ENCODE measurements at places on chromosomes 12 and 14.

GRCh38 chr12:42568952-42569915 is 20.3 kb downstream of the PRICKLE1 start:
- peak; percentile 20 for DNase-seq

- no peak for DNase-seq
These were observed 19.9 kb downstream of the RAP1B start for GRCh38 chr12:68630598-68630997.

- no peak for DNase-seq
These were observed at the start of gene DCAF5 for GRCh38 chr14:69152902-69153151. Gene DCAF5 (minus strand): TSS chr14:69153119. CDS start chr14:69152978, 141 bp downstream.

GRCh38 chr14:37816135-37816534 is 220.7 kb downstream of the TTC6 start:
- DNase-seq, result no peak

- DNase-seq, result no peak
These were observed 9.1 kb upstream of the BLTP3B start for GRCh38 chr12:100151769-100152168.

DNA sequence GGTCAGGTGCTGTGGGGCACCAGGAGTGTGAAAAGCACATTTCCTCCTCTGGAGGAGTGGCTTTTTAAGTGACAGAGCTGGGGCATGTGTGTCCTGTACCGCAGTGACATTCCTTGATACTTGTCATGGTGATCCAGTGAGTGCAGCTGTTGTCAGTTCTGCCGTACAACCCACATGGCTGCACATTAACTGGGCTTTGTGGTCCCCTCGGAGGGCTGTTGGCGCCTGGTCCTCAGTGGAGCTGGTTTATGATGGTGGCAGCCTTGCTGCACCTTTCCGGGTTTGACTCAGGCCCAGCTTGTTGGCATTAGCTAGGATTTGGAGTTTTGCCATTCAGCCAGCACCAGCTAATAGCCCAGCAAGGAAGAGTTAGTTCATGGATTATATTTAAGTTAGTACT is 77.0 kb downstream of the SLC25A47 start:
- DNase-seq, result no peak

DNA sequence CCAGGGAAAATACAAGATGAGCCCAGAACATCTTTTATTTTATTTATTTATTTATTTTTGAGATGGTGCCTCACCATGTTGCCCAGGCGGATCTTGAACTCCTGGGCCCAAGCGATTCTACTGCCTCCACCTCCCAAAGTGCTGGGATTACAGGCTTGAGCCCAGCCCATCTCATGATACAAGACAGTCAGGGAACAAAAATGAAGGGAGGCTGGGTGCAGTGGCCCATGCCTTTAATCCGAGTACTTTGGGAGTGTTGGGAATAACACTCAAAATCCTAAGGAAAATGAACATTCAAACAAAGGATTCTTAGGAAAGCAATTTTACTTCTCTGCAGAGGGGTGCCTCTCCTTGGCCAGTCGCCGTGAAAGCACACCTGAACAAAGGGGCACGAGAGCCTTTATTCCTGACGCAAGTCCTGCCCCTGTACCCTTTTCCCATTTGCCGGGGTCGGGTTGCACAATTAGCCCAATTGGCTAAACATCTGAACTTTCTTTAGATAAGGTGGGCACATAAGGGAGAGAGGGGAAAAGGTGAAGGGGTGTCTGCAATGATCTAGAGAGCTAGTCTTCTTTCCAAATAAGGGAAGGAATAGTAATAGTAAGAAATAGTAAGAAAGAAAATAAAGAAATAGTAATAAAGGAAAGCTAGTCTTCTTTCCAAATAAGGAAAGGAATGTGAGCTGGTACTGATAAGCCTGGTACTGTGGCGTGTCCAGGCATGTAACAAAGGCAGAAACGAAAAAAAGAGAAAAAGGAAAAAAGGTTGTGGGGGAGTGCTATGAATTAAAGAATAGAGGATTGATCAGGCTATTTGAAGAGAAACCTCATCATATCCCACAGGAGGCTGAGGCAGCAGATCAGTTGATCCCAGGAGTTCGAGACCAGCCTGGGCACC is 13.4 kb downstream of the NCAPD2 start:
- no peak for DNase-seq

DNA sequence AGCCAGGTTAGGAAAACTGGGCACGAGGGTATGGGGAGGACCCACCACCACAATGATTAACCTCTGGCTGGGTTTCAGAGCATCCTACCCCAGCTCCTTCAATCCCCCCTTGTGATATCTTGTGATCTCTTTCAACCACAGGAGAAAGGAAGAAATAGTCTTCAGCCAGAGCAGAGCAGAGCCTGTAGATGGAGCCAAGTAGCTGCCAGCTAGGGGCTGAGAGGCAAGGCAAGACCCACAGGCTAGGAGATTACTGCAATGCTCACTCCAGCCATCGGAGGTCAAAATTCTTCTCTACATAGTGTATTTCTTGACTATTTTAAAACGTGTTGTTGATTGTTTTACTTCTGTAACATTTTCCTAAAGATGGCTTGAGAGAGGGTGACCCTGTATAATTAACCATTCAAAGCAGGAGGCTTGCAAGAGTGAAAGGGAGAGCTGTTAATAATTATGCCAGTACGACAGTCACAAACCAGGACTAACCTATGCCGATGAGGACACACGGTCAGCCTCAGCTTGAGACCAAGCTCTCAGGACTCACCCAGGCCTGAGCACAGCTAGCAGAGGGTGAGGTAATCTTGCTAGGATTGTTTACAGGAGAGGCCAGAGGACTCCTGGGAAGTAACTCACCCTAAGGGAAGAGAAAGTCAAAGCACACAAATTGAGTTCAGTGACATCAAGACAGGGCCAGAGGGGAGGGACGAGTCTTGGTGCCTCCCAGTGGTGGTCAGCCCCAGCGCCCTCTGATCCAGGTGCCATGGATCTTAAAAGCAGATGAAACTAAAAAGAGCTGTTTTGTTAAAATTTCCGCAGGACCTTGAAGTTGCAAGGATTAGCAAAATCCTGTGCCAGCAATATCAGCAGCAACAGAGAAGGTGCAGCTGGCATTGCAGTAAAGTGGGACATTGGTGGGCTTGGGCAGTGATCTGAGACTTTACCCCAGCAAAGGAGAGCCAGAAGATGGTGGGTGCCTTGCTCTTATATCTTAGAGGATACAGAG is 29.8 kb upstream of the CDKN3 start:
- DNase-seq, result peak; percentile 18

- no peak for DNase-seq
These were observed 91.8 kb upstream of the RIN3 start for GRCh38 chr14:92421751-92422150.

DNA sequence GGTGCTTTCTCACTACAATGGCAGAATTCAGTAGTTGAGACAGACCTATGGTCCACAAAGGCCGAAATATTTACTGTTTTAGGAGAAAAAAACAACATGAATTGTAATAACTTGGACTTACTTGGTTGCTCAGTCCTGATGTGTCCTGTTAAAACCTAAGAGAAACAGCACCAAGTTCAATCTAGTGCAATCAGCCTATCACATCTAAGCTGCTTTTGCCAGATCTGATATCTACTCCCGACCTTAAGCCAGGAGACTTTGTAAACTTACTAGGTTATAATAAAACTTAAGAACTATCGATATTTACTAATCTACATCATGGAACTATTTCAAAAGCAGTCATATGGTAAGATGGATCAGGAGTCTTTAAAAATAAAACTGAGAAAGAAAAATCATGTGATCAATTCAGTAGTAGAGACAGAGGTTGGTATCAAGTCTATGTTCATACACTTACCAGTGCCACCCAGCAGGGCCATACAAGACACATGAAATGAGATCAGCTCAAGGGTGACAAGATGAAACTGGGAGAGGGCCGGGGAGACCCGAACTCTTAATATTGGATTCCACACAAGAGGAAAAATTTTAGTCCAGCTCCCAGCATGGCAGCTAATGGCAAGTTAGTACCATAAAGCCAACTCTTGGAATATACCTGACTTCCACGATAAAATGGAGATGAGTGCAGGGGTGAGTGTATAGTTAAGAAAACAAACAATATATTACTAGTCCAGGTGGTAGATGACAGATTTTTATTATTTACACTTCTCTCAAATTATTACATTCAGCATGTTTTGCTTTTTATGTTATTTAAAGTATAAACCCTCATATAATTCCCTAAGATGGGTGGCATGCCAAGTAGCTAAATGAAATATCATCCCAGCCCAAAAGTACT is 27.5 kb downstream of the NUDT4 start:
- no peak for DNase-seq

- DNase-seq, result no peak
These were observed 477.1 kb downstream of the FSCB start for GRCh38 chr14:44029933-44030332.

GRCh38 chr14:104889375-104889757 is 24.3 kb downstream of the CEP170B start:
- DNase-seq, result no peak

- DNase-seq, result peak; percentile 78
These were observed at the start of gene PELI2 for GRCh38 chr14:56117765-56118610. Gene PELI2 (plus strand): TSS chr14:56118411. CDS start chr14:56118661, 250 bp downstream.

- no peak for DNase-seq
These were observed 6.3 kb upstream of the RIN3 start for GRCh38 chr14:92507174-92507768.

DNA sequence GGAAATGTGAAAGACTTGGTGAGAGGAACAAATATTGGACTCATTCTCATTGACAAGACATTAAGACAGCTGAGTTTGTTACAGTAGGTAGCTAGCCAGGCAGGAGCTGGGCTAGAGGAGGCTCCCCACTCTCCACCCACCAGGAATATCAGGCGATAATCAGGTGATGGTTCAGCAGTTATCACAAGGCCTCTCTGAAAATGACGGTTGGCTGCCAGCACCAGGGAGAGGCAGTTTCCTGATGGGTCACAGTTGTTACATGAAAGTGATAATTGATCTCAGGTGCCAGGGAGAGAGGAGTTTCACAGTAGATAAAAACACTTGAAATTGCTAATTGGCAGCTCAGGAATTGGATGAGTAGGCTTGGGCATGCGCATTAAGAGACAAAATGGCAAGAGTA is 116.5 kb downstream of the TMTC2 start:
- no peak for DNase-seq

DNA sequence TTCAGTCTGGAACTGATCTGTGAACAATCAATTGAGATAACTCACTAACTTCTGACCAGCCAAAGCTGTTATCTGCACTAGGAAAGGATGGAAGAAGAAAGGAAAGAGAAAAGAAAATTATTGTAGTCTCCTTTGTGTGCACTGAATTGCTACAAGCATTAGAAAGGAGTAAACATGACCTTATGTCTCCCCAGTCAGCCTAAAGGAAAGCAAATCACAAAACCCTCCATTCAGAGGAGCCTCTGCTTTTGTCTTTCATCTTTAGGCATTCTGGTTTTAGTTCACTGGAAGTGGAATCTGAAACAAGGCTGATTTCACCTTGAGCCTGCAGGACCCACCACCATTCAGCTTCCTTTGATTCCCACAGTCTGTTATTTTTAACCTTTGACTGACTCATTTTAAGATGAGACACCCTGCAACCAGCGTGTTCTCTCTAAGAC is 26.0 kb downstream of the TBX3 start:
- no peak for DNase-seq

DNA sequence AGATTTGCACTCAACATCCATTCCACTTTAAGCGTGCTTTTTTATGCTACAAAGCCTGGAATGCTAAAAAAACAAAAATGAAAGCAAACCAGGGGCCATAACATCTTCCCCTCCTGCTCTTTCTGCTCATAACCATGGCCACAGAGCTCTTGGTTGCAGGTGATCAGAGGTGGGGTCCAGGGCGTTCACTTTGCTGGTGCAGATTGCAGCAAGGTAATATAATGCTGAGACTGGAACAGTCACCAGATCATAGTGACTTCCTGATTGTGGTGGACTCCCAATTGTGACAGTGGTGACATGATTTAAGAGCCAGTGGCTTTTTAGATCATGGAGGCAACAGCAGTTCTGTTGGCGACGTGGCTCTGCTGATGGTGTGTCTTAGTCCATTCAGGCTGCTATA is 115.0 kb upstream of the CPM start:
- no peak for DNase-seq

DNA sequence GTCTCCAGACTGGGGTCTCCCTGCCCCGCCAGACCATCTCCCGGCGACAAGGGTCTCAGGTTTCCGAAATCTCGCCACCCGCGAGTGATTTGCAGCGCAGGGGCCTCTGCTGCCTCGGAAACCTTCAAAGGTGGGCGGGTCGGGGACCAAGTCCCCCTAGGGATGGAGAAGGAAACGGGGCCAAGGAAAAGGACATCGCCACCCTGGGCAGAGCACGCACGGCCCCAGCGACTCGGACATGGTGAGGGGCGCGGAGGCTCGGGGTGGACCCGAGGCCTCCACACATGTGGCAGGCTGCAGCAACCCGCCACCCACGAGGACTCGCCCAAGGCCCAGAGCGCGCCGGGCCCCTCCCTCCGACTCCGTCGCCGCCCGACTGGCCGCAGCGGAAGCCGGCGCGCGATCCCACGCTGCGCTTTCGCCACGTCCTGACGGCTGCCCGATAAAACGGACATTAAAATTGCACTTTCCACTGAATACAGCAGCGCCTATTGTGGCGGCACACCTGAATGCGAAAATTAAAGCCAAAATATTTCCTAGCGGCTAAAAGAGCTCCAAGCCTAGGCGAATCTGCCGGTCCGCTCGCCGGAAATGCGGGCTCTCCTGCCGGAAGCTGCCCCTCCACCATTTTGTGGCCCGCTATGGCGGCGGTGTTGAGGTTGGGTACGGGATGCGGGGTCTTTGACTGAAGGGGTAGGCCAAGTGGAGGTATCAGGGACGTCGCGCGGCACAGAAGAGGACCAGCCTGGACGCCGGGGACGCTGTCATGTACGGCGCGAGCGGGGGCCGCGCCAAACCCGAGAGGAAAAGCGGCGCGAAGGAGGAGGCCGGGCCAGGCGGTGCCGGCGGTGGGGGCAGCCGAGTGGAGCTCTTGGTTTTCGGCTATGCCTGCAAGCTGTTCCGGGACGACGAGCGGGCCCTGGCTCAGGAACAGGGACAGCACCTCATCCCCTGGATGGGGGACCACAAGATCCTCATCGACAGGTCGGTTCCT is at the start of gene SFSWAP:
TSS of gene SFSWAP (plus strand) at position 627 of the 994 bp plus-strand sequence. CDS start at position 767, 140 bp downstream.
- DNase-seq, result peak; percentile 78

- DNase-seq, result no peak
These were observed 10.7 kb downstream of the AGAP2 start for GRCh38 chr12:57727758-57728395.

- DNase-seq, result no peak
These were observed 28.8 kb upstream of the BEGAIN start for GRCh38 chr14:100615736-100616695.

Measured in SHP77 treated with DMSO at 0.1 percent for 48 hours (cell line).